Activated CD4-positive, alpha-beta T cell treated with anti-CD3 and anti-CD28 coated beads for 36 hours (primary cell): ENCODE measurements at places on chromosomes 5 and 9. TPM values are rescaled to one million over a fixed set of nuclear protein-coding genes. Genes with fewer than 3 reads are reported as not detected.
A peak's percentile ranks its signal among the peaks of the same experiment; 100 is the strongest.

DNA sequence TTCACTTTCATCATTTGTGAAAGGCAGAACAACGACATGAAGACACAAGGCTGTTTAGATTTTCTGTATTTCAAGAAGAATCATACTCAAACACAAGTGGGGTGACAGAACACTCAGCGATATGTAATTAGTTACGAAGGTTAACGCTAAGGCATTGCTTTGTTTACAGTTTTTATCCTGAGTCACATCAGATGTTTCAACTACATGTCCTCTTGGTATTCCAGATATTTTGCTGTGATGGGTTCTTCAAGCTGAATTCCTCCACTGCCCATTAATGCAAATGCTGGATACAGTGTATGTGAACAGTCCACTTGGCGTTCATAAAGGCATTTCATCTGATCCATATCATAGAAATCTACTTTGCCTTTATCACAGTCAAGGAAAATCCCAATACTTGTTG lies 43.4 kb downstream of the TRIM36 start:
- peaks cover 6% of the 10 kb centered on the region for H3K27me3 ChIP-seq
- H3K4me3 ChIP-seq = no peak overlapping the region
- no peak overlapping the region for H3K27ac ChIP-seq
- H3K36me3 ChIP-seq = no peaks in the 10 kb centered on the region
- DNase-seq = no peak
- no peaks in the 10 kb centered on the region for H3K4me1 ChIP-seq

- DNase-seq = no peak
- no peak overlapping the region for H3K4me3 ChIP-seq
- no peak overlapping the region for H3K27ac ChIP-seq
- peaks cover 16% of the 10 kb centered on the region for H3K4me1 ChIP-seq
These were observed 3.0 kb upstream of the ITGA1 start for GRCh38 chr5:52784737-52785136.

DNA sequence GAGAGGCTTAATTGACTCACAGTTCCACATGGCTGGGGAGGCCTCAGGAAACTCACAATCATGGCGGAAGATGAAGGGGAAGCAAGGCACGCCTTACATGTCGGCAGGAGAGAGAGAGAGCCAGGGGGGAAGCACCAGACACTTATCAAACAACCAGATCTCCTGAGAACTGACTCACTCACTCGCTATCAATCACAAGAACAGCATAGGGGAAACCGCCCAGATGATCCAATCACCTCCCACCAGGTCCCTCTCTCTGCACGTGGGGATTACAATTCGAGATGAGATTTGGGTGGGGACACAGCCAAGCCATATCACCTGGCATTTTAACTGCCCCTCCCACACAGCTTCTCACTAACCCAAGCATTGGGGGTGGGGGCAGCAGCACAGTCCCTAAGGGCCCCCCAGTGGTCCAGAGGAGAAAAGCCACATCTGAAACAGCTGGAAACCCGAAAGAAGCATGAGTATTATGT lies 76.1 kb upstream of the ASS1 start:
- peak; percentile 71 for DNase-seq
- no peak overlapping the region for H3K4me3 ChIP-seq
- peaks cover 4% of the 10 kb centered on the region for H3K27me3 ChIP-seq

- H3K4me3 ChIP-seq = no peak overlapping the region
- H3K27ac ChIP-seq = no peak overlapping the region
- DNase-seq = peak; percentile 58
- peaks cover 6% of the 10 kb centered on the region for H3K27me3 ChIP-seq
- no peaks in the 10 kb centered on the region for H3K36me3 ChIP-seq
These were observed 332.3 kb downstream of the CWC27 start for GRCh38 chr5:65100911-65101631.

- peak; percentile 70 for DNase-seq
- no peaks in the 10 kb centered on the region for H3K36me3 ChIP-seq
- H3K4me3 ChIP-seq = no peak overlapping the region
- peaks cover 6% of the 10 kb centered on the region for H3K27me3 ChIP-seq
- no peak overlapping the region for H3K27ac ChIP-seq
- H3K4me1 ChIP-seq = no peaks in the 10 kb centered on the region
These were observed 141.2 kb upstream of the ASTN2 start for GRCh38 chr9:117555964-117556629.

LCN6 gene
- not detected for total RNA-seq

PCDH1 gene
- not detected for total RNA-seq

LCN10 gene
- total RNA-seq = 0.71 TPM

RACK1 gene
- 3,901 TPM for total RNA-seq
